Stimulated activated CD8-positive, alpha-beta memory T cell treated with anti-CD3 and anti-CD28 coated beads, Interleukin-15, amount 100 ng/mL, for 1 hour (primary cell): ENCODE measurements at places on chromosomes 4 and X.

DNA sequence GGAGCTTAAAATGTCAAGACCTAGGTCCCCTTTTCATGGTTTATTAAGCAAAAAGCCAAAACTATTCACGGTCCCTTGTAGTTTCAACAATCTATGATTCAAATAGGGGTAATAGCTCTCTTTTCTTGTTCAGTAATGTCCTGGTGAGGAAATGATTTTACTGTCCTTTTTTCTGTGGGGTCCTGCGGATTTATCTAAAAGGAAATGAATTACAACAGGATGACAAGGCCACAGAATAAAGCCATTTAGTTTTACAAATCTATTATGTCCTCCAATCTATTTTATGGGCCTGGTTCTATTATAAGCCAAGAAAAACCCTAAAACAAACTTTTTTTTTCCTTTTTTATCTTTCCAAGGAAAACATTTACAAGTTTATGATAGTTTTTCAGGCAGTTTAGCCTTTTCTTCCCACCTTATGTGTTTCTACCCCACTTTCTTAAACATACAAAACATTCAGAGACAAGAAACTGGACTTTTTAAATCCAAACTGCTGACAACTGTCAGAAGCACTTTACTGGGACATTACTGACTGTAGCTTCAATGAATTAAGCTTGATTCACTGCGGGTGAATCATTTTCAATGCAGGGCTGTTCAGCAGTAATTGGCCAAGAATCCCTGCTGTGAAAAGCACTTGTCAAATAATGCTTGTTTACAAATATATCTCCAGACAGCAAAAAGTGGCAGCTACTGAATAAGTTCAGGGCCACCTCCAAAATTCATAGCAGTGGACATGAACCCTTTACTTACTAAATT, 4.3 kb downstream of the EPHA5 start:
- no peak for DNase-seq

DNA sequence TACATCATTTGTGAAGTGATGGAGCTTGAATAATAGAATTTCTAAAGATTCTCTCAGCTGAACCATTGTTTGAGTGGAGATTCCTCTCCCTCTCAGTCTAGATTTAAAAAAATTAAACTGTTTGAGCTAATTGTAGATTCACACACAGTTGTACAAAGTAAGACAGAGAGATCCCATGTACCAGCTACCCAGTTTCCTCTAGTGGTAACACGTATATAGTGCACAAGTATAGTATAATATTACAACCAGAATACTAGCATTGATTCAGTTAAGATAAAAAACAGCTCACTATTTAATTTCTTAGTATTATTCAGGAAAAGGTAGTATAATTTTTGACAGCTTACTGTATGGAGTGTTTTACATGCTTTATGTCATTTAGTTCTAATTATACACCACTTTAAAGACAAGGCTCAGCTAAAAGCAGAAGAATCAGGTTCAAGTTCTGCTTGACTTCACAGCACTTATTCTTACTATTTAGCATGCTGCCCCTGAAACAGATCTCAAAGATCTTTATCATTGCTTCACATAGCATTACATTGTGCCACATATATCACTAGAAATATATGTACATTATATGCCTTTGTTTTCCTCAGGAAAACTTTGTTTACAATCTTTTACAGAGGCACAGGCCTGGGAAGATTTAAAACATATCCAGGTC, 136.1 kb downstream of the SNCA start:
- no peak for DNase-seq

DNA sequence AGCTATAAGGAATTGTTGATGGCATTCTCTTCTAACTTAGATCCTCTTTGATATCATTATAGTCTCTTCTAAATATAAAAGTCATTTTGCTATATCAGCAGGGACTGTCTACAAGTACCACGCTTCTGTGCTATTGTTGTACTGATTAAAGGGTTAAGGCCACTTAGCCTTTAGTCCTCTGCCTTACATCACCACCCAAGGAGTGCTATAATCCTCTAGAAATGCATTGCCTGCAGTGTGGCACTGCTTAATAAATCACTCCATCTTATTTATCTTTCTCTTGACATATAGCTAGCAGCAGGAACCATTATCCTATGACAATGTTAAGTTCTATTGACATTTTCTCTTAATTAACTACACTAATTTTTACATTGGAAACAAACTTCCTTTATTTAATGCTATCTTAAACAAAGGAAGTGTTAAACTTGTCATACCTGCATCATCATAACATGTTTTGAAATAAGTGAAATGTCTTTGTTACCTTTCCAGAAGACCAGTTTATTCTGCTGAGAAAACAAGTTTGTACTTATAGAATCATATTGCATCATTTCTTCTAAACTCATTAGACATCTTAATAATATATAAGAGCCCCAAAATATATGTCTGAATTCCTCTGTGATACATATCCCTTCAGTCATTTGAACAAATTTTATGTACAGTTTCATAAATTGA, 360.9 kb upstream of the ATOH1 start:
- DNase-seq = no peak

- no peak for DNase-seq
Measured at GRCh38 chr4:94141001-94141400, 66.7 kb upstream of the SMARCAD1 start.

DNA sequence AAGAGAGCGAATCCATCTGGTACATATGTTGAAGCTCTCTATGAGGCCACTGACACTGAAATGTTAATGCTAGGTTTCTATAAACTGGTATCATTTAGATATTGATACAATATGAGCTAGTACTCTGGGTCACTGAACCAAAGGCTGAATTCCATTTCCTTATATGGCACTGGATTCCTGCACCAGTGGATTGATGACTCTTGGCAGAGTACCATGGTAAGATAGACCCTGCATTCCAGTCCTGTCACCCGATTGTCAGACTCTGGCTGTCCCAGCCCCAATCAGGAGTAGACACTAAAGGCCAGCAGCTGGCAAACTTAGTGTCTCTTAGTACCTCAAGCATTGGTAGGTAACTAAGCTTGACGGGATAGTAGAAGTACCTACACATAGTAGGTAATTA, 44.0 kb upstream of the EOLA2 start:
- no peak for DNase-seq

GRCh38 chr4:141389649-141390048, 169.0 kb downstream of the ZNF330 start:
- no peak for DNase-seq

- DNase-seq = no peak
Measured at GRCh38 chrX:150879855-150880807, 18.3 kb downstream of the CD99L2 start.

DNA sequence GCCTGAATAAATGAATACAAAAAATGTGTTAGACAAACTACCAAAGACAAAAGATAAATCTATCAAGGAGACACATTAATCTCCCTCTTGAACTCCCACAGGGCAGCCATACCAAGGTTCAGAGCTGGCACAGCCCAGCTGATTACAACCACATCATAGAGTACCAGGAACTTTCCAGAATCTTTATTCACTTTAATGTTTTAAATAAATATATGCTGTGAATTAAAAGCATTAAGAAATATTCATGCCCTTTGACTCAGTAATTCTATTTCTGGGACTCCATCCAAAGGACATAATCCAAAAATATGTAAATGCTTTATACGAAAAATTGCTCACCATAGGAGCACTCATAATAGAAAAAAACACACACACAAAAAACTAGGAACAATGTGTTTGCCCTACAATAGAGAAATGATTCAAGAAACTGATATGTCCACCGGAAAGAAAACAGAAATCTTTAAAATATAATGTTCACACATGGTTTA, 126.0 kb downstream of the LDB2 start:
- DNase-seq = no peak

DNA sequence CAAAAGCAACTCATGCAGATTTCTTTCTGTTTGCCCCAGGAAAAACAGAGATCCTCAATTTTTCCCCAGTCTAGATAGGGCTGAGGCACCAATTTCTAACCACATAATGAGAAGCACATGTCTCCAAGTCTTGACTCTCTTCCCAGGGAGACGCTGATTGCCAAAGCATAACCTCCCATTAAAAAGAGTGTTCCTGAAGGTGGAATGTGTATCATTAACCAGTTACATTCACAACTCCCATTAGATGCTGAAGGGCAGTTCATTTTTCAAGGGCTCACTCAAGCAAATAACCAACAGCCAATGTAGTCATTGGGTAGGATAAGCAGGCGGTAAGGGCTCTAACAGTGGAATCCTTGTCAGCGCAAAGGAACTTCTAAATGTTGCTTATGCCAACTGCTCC, 27.5 kb downstream of the TMEM47 start:
- no peak for DNase-seq

GRCh38 chrX:130851569-130851968, 51.4 kb downstream of the ENOX2 start:
- no peak for DNase-seq

DNA sequence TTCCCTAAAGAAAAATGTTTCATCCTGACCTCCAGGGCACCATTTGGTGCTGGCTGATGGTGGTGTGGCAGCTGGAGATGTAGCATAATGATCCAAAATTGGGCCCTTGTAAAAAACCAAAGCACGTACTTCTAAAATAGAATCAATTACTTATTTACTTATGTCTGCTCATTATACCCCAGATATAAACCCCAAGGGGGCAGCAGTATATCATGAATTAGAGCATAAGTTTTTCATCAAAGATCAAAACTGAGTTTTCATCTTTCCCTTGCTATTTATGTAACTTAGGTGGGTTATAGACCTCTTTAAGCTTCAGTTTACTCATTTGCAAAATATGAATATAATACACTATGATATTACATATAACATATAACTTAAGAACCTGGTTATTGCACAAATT, 241.1 kb downstream of the TACR3 start:
- DNase-seq = no peak

DNA sequence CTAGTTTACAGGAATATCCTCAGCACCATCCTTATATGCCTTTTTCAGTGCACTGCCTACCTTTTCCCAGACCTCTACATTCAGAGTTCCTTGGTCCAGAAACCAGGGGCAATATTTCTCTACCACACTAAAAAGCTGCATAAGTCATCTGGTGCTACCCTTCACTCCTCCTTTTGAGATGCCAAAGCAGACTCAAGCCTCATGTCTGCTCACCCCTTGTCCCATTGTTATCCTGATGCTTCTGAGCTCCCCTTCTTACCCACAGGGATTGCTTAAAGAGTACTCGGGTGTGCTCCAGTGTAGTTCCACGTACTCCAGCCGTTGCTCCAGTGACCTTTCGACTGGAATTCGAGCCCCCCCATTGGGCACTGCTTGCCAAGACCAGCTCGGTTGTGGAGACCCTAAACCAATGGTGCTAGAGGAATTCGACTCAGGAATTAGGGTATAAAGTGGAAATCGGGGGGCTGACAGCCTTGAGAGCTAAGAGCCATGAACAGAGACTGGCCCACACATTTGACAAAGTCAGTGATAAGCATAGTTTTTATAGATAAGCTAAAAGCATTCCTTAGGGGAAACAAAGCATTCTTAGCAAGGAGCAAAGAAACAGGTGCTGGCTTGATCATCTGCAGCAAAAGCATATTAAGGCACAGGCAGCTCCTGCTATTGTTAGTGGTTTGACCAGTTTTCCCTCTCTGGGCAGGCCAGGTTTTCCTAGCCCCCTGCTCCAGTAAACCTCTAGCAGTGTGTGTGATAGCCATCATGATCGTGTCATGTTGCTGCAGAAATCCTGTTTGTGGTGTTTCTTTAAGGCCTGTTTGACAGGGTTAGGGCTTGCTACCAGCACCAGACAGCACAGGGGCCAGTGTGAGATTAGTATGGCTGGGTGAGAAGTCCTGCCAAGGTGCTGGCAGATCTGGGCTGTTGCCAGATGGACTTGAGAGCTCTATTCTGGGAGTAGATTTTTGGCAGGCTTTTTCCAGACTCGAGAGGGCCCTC, 57.5 kb upstream of the WDR1 start:
- no peak for DNase-seq

DNA sequence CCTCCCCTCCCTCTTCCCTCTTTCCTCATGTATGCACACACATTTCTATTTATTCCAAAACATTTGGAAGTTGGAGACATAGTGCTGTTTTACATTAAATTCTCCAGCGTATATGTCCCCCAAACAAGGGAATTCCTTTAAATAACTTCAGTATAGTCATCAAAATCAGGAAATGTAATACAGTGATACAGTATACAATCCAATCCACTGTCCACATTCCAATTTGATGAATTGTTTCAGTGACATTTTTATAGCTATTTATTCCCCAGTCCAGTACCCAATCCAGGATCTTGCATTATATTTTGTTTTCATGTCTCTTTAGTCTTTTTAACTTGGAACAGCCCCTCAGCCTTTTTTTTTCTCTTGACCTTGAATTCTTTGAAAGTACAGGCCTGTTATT, 233.0 kb downstream of the DKK2 start:
- DNase-seq = no peak

- DNase-seq = no peak
Measured at GRCh38 chr4:4952273-4952672, 67.0 kb downstream of the CYTL1 start.

GRCh38 chrX:64169988-64170387, 35.5 kb downstream of the AMER1 start:
- no peak for DNase-seq

- DNase-seq = no peak
Measured at GRCh38 chrX:47620303-47620685, 637 bp upstream of the SYN1 start.

DNA sequence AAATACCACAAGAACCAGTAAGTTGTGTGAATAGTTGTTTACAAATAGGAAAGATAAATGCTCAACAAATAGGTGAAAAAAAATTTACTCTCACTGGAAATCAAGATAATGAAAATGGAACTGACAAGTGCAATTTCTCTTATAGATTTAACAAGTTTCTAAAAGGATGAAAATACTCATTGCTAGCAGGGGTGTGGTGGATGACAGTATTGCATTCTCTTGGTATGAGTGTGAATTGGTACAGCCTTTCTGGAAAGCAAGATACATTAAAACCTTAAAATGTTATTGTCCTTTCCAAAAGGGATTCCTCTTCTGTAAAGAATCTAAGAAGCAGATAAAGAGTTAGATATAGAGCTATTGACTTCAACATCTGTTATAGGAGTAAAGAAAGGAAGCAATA, 240.0 kb upstream of the RPS6KA3 start:
- DNase-seq = no peak

GRCh38 chrX:69424910-69425309, 79.2 kb upstream of the NALF2 start:
- DNase-seq = no peak

- DNase-seq = no peak
Measured at GRCh38 chr4:56004235-56004634, 55.5 kb downstream of the CEP135 start.

DNA sequence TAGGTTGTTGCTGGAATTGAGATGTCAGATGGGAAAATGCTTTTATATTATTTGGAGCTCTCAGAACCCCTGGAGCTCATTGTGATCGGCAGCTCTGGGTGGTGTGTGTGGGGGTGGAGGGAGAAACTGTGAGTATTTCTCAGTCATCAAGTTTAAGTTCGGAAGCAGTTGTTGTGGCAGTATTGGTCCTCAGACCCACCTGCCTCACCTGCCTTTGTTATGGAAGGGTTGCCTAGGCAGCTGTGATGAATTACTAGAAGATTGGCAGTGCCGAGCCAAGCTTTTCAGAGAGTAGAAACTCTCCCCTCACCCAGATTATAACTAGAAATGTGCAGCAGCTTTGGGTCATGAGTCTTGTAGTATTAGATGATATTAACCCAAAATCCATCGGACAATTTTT, 9.5 kb downstream of the IGSF1 start:
- DNase-seq = no peak

GRCh38 chr4:32499171-32499570, 1779.0 kb downstream of the PCDH7 start:
- DNase-seq = no peak
